ENCODE measurements at places on chromosomes 11 and 22.

- no peak for DNase-seq
These were observed 25.4 kb downstream of the CNTF start for GRCh38 chr11:58647866-58648265.

GRCh38 chr22:33831207-33831606, 89.1 kb downstream of the LARGE1 start:
- no peak for DNase-seq

DNA sequence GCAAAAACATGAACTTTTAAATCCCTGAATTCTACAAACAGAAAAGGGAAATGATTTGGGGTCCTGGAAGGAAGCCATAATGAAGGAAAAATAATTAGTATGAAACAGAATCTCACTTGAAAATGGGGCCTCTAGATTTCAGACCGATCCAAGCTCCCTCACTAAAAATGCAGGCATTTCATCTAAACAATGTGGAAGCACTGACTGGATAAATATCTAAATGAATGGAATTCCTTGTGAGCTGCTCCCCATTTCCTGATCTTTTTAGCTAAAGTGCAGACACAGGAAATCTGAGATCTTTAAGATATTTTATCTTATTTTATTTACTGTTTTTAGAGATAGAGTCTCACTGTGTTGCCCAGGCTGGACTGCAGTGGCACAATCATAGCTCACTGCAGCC, 1255.8 kb downstream of the LRRC4C start:
- DNase-seq: no peak

- DNase-seq: no peak
These were observed 4.8 kb downstream of the SPATA19 start for GRCh38 chr11:133840479-133840941.

DNA sequence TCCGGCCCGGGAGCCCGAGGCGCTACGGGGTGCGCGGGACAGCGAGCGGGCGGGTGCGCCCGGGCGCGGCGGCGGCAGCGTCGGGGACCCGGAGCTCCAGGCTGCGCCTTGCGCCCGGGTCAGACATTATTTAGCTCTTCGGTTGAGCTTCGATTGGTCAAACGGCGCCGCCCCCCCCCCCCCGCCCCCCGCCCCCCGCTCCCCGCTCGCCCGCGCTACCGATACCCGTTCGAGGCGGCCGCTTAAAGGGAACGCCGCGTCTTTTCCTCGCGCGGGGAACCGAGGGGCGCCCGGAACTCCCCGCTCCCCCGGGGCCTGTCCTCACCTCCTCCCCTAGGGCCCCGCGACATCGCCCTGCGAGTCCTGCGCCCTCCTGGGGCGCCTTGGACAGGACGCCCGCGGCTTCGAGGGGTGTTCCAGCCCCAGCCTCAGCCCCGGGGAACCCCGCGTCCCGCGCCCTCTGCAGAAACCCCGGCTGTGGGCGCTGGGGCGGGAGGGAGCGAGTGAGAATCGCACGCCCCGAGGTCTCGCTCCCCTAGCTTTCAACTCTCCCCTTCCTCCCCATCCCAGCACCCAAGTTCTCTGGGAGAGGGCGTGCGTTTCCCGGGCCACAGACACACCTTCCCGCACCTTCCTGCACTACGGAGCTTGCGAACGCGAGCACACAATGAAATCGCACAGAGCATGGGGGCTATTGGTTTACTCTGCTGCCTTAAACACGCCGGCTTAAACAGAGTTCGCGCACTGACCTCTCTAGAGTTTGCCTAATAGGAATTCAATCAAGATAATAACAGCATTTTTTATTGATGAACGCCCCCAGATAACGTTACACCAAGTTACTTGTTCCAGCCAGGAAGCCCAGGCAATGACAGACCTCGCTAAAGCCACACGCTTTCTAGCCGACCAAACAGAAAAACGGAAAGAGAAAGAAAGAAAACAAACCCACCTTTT, at the start of gene BDNF:
Gene BDNF, minus strand, starts transcription at position 105 of the 951 bp plus-strand sequence. CDS start 41,891 bp downstream, outside the sequence.
- peak; percentile 60 for DNase-seq

- DNase-seq: no peak
These were observed 20.7 kb upstream of the AQP11 start for GRCh38 chr11:77568916-77569675.

GRCh38 chr11:86990515-86990914, 35.3 kb upstream of the FZD4 start:
- peak; percentile 57 for DNase-seq

- no peak for DNase-seq
These were observed 50.3 kb upstream of the TCF20 start for GRCh38 chr22:42320443-42321416.

- no peak for DNase-seq
These were observed 21.2 kb upstream of the PDE3B start for GRCh38 chr11:14622223-14622954.

GRCh38 chr11:29251738-29252137, 765.1 kb downstream of the KCNA4 start:
- no peak for DNase-seq

DNA sequence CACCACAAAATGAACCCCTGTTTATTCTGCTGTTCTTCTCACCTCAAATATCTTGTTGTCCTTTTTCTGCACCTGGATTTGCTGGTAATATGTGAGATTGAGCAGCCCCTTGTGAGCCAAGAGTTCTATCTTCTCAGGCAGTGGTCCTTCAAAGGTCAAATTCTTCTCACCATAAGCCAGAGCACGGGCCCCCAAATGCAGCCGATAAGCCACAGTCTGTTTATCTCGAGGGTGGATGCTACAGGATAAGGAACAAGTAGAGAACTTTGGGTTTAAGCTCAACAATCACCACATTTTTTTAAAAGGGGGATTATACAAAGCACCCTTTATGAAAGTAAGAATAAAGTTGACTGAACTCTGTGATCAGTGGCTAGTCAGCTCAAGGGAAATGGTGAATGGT, 15.8 kb downstream of the TBRG1 start:
- no peak for DNase-seq

DNA sequence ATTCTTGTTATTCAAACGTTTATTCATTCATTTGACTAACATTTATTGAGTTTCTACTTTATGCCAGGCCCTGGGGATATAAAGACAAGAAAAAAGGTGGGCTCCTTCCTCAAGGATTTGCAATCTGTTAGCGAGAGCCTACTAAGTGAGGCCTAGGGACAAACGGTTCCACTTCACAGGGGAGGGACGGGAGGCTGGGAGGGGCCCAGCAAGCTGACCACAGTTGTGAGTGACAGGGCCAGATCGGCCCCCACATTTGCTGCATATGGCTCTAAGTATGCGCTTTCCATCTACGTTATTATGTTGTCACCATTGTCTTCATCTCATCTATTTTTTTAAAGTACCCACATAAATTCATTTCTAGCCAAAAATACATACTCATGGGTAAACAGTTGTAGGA, 271.1 kb downstream of the BUD13 start:
- no peak for DNase-seq

- peak; percentile 66 for DNase-seq
These were observed 1.3 kb downstream of the MACROD1 start for GRCh38 chr11:64164392-64165312.

DNA sequence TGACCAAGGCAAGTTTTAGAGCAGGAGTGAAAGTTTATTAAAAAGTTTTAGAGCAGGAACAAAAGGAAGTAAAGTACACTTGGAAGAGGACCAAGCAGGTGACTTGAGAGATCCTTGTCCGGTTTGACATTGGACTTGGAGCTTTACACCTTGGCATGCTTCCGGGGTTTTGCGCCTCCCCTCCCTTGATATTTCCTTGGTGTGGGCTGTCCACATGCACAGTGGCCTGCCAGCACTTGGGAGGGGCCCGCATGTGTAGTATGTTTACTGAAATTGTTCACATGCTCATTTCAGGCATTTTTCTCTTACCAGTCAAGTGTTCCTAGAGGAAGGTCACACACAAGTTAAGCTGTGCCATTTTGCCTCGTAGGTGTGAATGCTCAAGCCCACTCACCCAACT, 19.0 kb upstream of the THRSP start:
- DNase-seq: no peak

DNA sequence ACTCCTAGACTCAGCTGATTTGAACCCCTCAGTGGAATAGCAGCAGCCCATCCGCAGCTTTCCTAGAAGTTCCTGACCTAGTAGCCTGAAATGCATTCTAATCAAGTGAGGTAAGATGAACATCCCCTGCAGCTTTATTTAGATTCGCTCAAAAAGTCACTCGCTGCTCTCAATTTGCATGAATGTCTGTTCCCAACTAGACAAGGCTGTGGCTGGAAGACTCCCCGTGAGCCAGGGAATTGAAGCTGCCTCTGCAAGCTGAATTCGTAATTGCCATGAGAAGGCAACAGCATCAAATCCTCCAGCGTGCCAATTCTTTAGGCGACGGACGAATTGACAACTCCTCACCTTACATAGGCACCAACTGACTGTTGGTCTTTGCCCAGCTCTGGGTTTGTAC, 17.1 kb upstream of the SCN3B start:
- no peak for DNase-seq

DNA sequence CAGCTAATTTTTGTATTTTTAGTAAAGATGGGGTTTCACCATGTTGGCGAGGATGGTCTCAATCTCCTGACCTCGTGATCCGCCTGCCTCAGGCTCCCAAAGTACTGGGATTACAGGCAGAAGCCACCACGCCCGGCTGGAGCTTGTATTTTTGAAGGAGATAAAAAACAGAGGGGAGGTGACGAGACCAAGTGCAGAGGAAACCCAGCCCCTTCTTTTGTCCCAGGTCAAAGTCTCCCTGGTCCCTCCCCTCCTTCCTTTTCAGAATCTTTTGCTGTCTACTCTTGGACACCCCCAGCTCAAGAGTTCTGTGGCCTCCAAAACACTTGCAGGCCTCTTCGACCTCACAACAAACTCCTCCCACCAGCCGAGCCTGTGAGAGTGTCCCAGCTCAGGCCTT, 12.2 kb upstream of the TMEM184B start:
- no peak for DNase-seq

GRCh38 chr11:92946707-92947106, 22.7 kb upstream of the MTNR1B start:
- DNase-seq: no peak

DNA sequence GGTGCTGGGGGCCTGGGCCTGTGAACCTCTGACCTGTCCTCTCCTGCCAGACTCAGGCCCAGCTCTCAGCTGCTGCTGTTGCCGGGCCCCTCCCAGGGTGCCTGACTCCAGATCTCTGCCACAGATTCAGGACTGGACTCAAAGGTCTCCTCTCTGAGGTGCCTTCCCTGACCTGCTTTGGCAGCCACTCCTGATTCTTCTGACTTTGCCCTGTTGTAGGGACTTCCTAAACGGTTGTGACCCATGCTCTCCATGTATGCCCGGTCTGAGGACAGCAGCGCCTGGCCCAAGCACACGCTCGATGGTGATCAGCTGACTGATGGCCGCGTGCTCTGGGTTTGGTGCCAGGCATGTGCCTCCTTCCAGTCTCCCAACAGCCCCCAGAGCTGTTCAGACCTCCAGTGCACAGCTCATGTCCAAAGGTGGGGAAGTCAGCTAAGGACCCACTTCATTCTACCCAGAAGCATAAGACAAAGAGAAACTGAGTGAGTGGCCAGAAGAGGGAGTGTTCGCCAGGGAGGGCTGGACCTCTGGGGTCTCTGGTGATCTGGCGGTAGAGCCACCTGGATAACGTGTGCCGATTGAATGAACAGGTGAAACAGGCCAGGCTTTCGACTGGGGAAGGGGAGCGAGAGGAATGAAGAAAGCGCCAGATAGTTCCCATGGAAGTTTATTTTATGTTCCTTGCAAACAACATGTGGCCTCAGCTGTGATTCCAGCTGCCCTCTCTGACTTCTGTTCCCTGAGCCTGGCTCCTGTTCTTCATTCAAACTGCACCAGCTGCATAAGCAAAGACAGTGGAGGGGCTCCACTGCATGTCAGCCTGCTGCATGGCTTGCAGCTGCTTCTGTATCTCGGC, 8.1 kb upstream of the TOP3B start:
- peak; percentile 35 for DNase-seq

DNA sequence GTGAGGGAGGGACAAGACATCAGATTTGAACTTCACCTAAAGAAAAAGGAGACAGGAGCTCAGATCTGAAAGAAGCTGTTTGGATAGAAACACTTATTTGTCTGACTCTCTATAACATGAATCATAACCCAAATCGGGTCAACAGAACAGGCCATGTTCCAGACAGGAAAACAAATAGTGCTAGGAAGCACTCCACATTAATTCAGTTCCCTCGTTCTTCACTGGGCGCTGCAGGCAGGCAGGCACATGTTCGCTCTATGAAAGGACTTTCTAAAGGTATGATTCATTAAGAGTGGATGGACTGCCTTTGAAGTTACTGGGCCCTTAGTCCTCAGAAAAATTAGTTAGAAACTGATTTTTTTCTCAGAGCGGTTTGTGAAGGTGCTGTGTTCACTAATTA, 137.5 kb upstream of the TRPC6 start:
- DNase-seq: no peak

- no peak for DNase-seq
These were observed 128.1 kb downstream of the CTTN start for GRCh38 chr11:70526116-70527045.

- no peak for DNase-seq
These were observed 529.5 kb downstream of the ETS1 start for GRCh38 chr11:128057786-128058395.

DNA sequence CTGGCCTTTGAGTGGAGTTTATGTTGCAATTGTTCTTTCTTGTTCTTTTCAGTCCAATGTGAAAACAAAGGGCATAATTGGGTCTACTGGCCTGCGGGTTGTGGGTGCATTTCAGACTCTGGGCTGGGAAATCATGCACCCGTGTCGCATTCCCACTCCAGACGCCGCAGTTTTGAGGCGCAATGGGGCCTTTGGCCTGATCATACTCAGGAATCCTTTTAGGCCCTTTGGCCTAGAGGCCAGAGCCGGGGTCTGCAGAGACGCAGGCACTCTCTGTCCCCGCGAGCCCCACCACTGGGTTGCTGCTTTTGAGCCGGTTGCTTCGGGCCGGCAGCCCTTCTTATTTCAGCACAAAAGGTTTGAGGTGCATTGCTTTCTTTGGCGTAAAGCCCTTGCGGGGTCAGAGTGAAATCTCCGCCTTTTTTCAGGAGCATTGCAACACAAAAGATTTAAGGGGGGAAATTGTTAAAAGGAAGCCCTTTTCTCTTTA, 48.4 kb upstream of the DBX1 start:
- peak; percentile 34 for DNase-seq

DNA sequence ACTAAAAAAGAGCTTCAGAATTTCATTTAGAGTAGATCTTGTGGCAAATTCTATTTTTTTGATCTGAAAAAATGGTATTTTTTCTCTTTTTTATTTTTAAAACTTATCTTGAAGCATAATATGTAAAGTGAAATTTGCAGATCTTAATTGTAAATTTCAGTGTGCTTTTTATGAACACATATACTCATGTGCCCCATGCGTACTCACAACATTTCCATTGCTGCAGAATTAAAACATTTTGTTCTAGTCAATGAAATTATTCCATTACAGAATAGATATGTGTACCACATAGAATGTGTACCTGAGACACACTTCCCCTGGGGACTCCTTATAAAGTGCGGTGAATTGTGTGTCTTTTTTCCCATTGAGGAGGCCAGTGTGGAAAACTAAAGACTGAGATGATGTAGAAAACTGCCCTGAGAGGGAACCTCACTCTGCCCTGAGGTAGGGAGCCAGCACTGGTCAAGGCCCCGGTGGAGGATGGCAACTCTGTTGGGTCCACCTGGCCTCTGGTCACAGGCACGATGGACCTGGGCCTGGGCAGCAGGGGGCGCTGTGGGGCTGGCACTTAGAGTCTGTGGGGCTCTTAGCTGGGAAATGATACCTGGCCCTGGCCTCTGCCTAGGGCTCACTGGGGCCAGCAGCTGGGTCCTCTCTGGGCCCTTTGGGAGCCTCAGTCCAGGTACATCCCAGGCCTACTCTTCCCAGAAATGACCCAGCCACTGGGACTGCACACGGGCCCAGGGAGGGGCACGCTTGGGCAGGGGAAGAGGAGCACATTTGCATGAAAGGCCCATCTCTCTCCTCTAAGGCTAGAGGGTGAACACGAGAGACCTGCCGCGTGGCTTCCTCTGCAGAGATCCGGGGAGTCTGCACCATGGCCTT, 77.9 kb upstream of the TOP3B start:
- DNase-seq: peak; percentile 90
